Activated T-helper 2 cell treated with anti-CD3 and anti-CD28 coated beads, Interferon-gamma antibody, Interleukin-2, Interleukin-4, amounts not matched to agents 10 μg/mL and 5 μg/mL and 100 μg/mL, durations not matched to agents 14 hours and 24 hours and 36 hours (primary cell): ENCODE measurements at places on chromosomes 4 and X. TPM values are rescaled to one million over a fixed set of nuclear protein-coding genes. Genes with fewer than 3 reads are reported as not detected.

GRCh38 chrX:51894697-51895336 lies 1.4 kb downstream of the MAGED1 start:
- peaks cover 21% of the 10 kb centered on the region for H3K36me3 ChIP-seq
- H3K4me1 ChIP-seq, result peaks cover 21% of the 10 kb centered on the region
- no peaks in the 10 kb centered on the region for H3K27me3 ChIP-seq
- H3K4me3 ChIP-seq, result peak overlapping the region; percentile 96
- peak overlapping the region; percentile 91 for H3K27ac ChIP-seq
- no peak for DNase-seq

DNA sequence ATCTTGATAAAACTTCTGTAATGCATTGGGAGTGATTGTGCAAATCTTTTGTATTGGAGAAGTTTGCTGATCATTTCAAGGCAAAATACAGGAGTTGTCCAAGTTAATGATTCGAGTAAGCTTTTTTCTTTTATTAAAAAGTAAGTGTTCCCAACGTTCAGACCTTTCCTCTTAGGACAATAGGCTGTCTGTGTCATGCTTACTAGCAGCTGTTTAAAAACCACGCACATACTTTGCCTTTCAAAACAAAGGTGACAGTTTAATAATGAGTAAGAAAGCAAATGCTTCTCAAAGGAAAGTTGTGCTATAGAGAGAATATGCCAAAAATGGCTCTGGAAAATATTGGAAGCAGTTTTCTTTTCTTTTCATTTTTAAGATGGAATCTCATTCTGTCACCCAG lies 11.2 kb downstream of the TRAPPC11 start:
- H3K4me1 ChIP-seq, result peaks cover 2% of the 10 kb centered on the region
- no peak overlapping the region for H3K4me3 ChIP-seq
- H3K27me3 ChIP-seq, result no peaks in the 10 kb centered on the region
- no peak overlapping the region for H3K27ac ChIP-seq

DNA sequence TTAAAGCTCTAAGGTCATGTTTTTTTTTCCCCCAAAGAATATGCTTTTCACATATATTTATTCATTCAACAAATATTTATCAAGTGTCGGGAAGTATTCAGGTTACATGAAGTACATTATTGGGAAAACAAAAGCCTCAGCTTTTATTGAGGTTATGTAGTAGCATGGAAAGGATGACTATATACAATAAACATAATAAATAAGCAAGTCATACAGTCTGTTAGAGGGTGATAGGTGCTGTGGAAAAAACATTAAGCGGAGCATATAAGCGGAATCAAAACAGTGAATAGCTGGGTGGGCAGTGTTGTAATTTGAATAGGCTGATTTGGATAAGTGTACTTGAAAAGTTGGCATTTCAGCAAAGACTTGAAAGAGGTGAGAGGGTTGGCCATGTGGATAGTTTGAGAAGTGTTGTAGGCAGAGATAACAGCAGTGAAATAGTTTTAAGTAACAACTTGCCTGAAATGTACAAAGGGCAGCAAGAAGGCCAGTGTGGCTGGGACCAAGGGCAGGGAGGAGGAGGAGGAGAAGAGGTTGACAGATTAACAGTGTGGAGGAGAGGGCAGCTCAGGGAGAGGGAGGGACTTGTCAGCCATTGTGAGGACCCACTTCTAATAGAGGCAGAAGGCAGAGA lies 558.7 kb downstream of the SPRY1 start:
- no peak overlapping the region for H3K27ac ChIP-seq
- no peaks in the 10 kb centered on the region for H3K27me3 ChIP-seq
- DNase-seq, result no peak
- H3K4me1 ChIP-seq, result no peaks in the 10 kb centered on the region
- no peak overlapping the region for H3K4me3 ChIP-seq

DNA sequence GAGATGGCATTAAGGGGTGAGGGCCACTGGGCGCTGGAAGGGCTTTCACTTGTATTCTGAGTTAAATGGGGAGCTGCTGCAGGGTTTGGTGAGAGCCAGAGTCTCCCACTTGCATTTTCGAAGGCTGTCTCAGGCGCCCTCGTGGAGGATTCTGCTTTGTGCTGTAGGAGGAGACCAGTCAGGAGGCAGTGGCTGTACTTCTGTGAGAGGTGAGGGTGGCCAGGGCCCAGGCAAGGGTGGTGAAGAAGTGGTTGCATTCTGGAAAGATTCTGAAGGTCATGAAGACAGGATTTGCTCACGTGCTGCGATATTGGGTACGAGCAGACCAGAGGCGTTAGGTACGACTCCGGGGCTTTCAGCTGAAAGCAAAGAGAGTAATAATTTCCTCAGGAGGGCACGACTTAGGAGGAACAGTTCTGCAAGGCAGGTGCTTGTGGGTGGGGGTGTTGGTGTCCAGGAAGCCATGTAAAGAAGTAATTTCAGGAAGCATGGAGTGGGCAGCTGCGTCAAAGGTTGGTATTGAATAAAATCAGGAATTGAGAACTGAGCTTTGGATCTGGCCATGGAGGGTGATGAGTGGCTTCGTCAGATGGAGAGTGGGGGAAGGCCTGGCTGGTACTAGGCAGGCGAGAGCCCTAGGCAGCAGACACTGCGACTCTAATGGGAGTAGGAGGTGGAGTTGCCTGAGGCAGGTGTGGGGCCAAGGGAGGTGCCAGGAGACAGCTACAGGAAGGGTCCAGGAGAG lies 18.2 kb downstream of the PIGG start:
- DNase-seq, result no peak
- no peaks in the 10 kb centered on the region for H3K4me1 ChIP-seq
- peaks cover 79% of the 10 kb centered on the region for H3K36me3 ChIP-seq
- H3K4me3 ChIP-seq, result no peak overlapping the region
- H3K27ac ChIP-seq, result no peak overlapping the region
- no peaks in the 10 kb centered on the region for H3K27me3 ChIP-seq

- no peak overlapping the region for H3K4me3 ChIP-seq
- H3K4me1 ChIP-seq, result peaks cover 42% of the 10 kb centered on the region
- H3K27ac ChIP-seq, result no peak overlapping the region
- no peaks in the 10 kb centered on the region for H3K27me3 ChIP-seq
- DNase-seq, result no peak
Measured at GRCh38 chr4:153348006-153348405, 3.5 kb downstream of the MND1 start.

DNA sequence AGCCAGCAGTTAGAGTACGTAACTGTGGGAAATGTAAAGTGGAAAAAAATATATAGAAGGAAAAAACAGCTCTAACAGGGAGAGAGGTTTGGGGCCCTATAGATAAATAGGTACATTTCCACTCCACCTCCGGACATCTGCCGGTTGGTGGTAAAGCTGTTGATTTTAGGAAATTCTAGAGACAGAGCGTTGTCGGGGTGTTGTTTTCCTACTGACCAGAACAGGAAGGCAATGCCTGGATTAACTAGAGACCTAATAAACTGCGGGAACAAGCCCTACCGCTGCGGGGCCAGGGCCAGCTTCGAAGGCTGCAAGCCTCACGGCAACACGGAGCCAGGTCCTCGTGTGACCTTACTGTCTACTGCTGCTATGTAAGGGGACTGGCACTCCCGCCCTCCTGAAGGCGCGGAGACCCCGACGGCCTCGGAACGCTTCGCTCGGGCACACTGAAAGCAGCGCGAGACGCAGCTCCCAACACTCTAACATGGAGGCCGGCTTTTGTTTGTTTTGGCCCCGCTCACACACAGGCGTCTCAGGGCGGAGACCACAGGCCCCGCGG lies 702 bp upstream of the CDKN2AIP start:
- peaks cover 2% of the 10 kb centered on the region for H3K27me3 ChIP-seq
- H3K4me3 ChIP-seq, result peak overlapping the region; percentile 99
- H3K27ac ChIP-seq, result peak overlapping the region; percentile 98
- H3K4me1 ChIP-seq, result peaks cover 37% of the 10 kb centered on the region
- DNase-seq, result no peak

DNA sequence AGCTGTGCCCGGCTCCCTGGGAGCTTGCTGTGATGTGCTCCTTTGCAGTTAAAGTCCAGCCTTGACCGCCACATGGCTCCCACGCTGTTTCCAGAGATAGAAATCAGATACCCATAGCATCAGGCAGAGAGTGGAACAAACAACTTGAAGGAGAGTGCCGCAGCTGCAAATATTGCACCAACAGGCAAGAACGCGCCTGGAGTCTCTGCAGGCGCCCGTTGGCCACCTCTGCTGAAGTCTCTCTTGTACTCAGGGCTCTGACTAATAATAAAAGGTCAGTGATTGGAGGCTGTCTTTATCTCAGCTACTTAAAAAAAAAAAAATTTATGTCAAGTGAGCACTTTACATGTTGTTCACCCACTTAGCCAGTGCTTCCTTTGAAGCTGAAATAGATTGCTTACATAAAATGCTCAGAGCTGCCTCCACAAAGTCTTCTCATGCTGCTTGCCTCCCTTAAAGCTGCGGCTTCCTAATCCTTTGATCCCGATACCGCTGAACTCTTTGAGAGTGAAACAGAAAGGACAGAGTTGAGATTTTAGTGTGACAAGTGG lies 30.9 kb upstream of the TENM3 start:
- no peaks in the 10 kb centered on the region for H3K36me3 ChIP-seq
- H3K27ac ChIP-seq, result no peak overlapping the region
- no peak overlapping the region for H3K4me3 ChIP-seq

DNA sequence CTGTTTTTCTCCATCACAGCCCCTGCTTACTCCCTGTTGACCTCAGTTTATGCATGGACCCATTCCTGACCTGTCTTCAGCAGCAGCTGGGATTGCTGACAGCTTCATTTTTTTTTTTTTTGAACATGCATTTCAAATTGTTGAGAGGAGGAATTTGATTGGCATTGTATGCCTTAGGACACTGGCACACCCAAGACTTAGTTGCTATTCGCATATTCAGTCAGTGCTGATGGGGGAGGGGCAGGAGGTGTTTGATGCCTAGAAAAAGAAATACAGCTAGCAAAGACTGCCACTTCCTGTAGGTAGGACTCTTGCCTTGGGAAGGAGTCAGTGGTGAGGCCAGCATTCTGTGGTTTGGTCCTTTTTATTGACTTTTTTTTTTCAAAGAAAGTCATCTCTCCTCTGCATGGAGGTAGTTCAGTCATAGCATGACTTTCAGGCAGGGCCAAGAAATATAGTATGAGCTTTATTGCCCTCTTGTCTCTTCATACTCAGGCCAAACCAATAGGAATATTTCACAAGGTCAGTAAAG lies 33.6 kb upstream of the XK start:
- no peak overlapping the region for H3K4me3 ChIP-seq
- peaks cover 2% of the 10 kb centered on the region for H3K4me1 ChIP-seq
- H3K27me3 ChIP-seq, result no peaks in the 10 kb centered on the region
- H3K36me3 ChIP-seq, result no peaks in the 10 kb centered on the region
- DNase-seq, result no peak

GRCh38 chr4:4789462-4789861 lies 70.0 kb upstream of the MSX1 start:
- DNase-seq, result no peak
- no peaks in the 10 kb centered on the region for H3K27me3 ChIP-seq
- no peak overlapping the region for H3K4me3 ChIP-seq
- no peak overlapping the region for H3K27ac ChIP-seq

GRCh38 chr4:24743927-24744326 lies 51.4 kb upstream of the SOD3 start:
- H3K4me1 ChIP-seq, result no peaks in the 10 kb centered on the region
- H3K4me3 ChIP-seq, result no peak overlapping the region
- no peak overlapping the region for H3K27ac ChIP-seq

DNA sequence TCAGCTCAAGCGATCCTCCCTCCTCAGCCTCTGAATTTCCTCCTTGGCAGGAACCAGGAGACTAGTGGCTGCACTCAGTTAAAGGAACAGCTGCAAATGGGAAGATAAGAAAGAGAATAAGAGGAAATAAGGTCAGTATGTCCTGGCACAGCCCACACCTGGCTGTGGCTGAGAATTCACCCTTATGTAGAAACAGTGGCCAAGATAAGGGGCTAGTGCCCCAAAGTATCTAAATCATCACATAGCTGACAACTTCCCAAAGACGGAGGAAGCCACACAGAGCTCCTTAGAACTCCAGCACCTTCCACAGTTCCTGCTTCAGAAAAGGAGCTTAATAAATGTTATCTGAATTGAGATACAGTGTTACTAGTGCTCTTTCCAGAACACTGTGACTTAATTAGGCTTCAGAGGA lies 2.3 kb upstream of the CHIC2 start:
- peaks cover 28% of the 10 kb centered on the region for H3K4me1 ChIP-seq
- no peak for DNase-seq
- no peak overlapping the region for H3K4me3 ChIP-seq
- H3K27ac ChIP-seq, result no peak overlapping the region
- peaks cover 3% of the 10 kb centered on the region for H3K27me3 ChIP-seq

The TCEAL6 gene
- total RNA-seq, result not detected in 2 replicates

The USP17L27 gene
- total RNA-seq, result not detected in 2 replicates

The IL21 gene
- total RNA-seq, result 14.5 TPM in 2 replicates
